Left forelimb (tissue), 1 donor: ENCODE measurements at places on chromosomes 1 and 21.

- no peak for DNase-seq
These were observed 22.9 kb downstream of the UBIAD1 start for GRCh38 chr1:11295905-11296304.

DNA sequence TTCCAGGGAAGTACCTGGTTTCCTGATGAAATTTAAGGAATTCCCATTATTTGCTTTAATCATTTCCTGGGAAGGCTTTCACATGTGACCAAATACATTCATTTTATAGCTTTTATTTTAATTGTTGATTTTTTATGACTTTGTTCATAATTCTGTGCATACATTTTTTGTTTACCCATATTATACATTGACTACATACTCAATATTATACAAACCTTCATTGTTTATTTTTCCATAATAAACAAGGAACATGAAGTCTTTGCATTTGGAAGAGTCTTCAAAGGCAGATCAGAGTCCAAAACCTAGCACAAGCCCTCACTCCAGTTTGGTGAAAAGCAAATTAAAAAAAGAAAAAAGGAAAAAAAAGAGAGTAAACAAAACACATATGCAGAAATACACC, 218.3 kb upstream of the NRIP1 start:
- no peak for DNase-seq

DNA sequence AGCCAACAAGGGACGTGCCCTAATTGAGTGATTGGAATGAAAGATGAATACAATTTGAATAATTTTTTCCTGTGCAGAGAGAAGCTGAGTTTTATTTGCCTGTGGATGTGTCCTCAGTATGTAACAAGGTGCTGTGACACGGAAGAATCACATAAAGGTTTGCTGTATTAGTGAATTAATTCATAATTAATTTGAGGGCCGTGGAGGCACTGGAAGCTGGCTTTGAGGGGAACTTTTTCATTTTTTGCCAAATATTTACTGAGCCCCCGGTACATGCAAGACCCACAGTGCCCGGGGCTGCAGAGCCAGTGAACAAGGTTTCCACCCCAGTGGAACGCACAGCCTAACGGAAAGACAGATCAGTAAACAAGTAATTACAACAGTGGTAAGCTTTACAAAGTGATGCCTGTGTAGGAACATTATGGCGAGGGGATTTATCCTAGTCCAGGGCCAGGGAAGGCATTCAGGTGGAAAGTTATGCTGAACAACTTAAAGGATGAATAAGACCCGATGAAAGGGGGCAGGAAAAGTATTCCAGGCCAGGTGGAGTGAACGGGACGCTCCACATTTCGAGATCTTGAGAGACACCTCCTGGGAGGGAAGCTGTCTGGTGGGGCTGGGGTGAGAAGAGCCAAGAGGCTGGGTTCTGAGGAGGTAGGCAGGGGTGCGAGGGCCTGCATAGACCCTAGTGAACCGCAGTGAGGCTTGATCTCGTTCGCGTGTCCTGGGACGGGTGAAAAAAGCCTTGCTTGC, 773 bp upstream of the RCC2 start:
- DNase-seq: no peak

- DNase-seq: no peak
These were observed 139.3 kb upstream of the NFIA start for GRCh38 chr1:60942896-60943638.

DNA sequence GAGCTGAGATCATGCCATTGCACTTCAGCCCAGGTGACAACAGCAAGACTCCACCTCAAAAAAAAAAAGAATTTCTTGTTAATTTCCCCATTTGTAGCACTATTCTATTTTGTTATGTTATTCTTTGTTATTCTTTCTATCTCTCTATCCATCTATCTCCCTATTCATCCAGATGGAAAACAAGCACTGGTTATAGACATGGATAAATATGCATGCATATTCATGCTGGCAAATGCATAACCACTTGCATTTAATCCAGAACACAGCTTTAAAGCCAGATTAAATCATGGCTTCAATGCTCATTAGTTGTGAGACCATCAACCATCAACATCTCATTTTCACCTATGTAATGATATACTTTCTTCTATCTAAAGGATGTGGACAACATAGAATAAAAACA, 21.5 kb upstream of the KLHL20 start:
- no peak for DNase-seq

GRCh38 chr1:87400813-87401212, 72.1 kb downstream of the LMO4 start:
- no peak for DNase-seq

DNA sequence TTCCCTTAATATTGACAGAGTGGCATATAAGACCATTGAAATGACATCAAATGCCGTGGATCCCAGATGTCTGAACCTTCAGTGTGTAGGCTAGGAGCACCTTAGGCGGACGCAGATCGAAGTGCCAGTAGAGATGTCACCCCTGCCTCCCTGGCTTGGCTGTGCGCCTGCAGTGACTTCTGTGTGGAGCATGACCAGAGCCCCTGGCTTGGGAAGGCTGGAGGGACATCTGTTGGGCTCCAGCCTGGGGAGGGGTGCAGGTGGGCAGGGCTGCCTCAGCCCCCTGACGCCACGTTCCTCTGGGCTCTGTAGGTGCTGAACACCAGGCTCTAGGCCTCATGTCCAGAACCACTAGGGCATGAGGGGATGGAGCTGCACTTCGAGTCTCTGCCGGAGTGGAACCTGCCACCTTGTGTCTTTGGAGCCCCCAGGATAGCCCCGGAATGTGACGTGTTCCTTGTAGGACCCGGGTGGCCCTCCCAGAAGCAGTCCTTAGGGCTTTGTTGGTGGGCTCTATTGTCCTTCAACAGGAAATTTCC, 103.8 kb downstream of the ADARB1 start:
- peak; percentile 52 for DNase-seq
